ENCODE measurements at places on chromosomes 11 and 22. TPM values are rescaled to one million over a fixed set of nuclear protein-coding genes. Genes with fewer than 3 reads are reported as not detected.

DNA sequence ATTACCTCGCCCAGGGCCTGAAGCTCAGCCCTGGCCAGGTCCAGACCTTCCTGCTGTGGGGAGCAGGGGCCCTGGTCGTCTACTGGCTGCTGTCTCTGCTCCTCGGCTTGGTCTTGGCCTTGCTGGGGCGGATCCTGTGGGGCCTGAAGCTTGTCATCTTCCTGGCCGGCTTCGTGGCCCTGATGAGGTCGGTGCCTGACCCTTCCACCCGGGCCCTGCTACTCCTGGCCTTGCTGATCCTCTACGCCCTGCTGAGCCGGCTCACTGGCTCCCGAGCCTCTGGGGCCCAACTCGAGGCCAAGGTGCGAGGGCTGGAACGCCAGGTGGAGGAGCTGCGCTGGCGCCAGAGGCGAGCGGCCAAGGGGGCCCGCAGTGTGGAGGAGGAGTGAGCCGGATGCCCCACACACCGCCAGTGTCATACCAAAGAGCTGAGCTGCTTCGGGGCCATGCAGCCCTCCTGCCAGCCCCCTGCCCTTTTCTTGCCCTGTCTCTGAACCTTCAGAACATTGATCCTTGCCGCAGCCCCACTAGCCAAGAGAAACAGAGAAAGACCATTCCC is 2.4 kb upstream of the TMEM132A start:
- DNase-seq: no peak

Gene C1QTNF5
- total RNA-seq: not detected

Gene SYTL2
- total RNA-seq: 37.4 TPM

DNA sequence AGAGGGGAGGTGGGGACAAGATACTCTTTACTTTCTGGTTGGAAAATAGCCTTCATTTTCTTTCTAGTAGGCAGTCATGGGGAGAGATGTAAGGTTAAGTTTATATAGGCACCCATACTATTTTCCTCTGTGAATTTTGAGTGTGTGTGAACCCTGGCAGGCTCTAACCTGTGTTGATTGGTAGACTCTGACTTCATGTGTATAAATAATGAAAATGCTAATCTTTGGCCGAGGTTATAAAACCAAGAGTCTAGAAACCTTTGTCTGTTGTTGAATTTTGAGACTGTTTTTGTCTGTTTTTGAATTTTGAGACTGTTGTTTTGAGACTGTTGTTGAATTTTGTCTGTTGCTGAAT is 14.0 kb downstream of the TRIM44 start:
- no peak for DNase-seq

DNA sequence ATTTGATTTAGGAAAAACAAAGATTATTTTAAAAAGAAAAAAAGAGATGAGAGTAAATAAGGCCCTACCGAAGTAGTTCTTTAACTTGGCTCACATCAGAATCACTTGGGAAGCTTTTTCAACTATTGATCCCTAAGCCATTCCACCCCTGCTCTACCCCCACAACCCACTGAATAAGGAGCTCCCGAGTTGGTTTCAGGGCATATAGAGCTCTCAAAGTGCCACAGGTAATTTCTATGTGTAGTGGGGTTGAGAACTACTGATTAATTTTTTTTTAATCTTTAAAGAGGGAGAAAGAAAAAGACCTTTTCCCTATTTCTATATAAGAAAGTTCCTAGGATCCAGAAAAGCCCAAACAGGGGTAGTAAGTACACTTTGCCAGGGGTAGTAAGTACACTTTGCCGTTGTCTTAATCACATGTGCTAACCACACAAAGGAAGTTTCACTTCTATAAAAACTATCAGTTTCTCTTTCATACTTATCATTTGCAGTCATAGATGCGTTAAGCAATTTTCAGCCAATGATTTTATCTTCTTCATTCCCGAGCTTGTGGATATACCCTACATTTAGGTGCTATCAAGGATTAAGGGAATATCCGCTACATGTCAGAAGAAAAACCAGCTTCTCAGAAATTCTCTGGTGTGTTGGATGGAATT is 108.4 kb upstream of the ZC3H12C start:
- no peak for DNase-seq

Gene SAMM50
- 65.1 TPM for total RNA-seq

GRCh38 chr11:78499971-78500370 is 74.7 kb downstream of the NARS2 start:
- DNase-seq: no peak

Gene SMIM35
- not detected for total RNA-seq

- DNase-seq: no peak
Measured at GRCh38 chr22:42396621-42397331, 35.4 kb downstream of the NFAM1 start.

GRCh38 chr11:64876835-64877341 is 1.5 kb downstream of the EHD1 start:
- DNase-seq: peak; percentile 44

Gene TBX1
- total RNA-seq: 16.5 TPM

DNA sequence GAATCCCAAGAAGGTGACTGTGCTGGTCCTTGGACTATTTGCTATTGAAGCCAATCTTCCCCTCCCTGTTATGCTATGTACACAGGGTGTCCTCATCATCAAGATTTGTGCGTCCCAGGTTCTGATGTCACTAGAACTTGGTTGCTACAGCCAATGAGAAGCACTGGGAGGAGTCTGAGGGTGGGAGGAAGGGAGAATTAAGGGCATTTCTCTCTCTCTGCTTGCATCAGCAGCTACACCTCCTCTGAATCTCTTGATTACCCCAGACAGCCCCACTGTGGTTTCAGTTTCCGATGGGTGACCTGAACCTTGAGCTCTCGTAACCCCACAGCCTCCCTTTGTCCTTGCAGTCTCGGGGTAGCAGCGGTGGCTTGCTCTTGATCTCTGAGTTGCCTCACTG is 212.4 kb upstream of the SESN3 start:
- no peak for DNase-seq

Gene WNT7B
- total RNA-seq: 7.9 TPM

Gene SOX6
- total RNA-seq: not detected

Gene TRIM49
- total RNA-seq: not detected

DNA sequence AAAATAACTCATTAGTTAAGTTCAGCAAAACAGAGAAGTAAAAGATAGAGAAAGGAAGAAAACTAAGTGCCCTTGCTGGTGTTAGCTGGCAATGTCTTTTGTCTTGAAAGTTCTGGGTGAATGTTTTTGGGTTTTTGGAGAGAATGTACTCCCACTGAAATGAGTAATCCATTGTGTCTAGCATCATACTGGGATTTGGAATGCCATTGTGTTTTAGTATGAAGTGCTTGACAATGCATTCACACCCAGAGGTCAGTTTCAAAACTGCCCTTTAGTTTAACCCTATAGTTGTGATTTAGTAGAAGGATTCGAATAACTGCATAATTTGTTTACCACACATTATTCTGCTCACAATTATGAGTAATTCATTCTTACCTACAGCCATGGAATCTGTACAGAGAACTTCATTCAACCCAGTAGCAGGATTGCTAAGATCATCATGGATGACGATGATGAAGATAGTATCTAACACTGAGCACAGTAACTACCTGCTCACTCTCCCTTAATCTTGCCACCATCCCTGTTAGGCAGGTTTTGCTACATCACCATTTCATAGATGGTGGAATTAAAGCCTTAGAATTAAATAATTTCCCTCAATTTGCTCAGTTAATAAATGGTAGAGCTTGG is 33.9 kb downstream of the MAML2 start:
- DNase-seq: no peak

GRCh38 chr11:95768521-95768920 is 21.1 kb downstream of the FAM76B start:
- no peak for DNase-seq

- DNase-seq: no peak
Measured at GRCh38 chr11:72537051-72537450, 102.7 kb upstream of the CLPB start.

Gene LAYN
- total RNA-seq: 72.7 TPM

DNA sequence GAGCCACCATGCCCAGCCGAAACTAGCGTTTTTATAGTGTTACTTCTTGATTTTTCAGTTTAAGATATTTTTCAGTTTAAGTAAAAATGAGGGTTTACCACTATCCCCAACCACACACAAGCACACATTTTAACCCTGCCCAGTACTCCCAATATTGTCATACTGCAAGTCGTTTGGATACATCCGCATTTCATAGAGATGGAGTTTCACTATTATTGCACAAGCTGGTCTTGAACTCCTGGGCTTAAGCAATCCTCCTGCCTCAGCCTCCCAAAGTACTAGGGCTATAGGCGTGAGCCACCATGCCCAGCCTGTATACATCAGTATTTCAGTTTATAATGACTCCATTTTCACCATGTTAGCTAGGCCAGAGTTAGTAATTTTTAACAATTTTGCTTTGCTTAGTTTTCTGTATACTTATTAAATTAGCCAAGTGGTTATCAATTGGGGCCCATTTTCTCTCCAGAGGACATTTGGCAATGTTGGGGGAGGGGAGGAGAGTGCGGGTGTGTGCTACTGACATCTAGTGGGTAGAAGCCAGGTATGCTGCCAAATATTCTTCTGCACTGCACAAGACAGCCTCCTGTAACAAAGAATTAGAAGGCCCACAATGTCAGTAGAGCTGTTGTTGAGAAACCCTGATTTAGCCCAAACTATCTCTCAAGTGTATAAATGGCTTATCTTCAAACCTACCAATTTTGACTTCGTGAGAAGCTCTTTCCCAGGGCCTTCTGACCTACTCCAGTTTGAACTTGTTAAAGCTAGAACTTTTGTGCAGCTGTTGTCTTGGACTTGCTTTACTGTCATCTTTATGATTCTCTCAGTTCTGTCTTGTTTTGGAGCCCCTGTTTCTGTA is 7.3 kb downstream of the USP47 start:
- DNase-seq: peak; percentile 50

GRCh38 chr11:86717817-86718501 is 45.5 kb upstream of the ME3 start:
- DNase-seq: no peak

DNA sequence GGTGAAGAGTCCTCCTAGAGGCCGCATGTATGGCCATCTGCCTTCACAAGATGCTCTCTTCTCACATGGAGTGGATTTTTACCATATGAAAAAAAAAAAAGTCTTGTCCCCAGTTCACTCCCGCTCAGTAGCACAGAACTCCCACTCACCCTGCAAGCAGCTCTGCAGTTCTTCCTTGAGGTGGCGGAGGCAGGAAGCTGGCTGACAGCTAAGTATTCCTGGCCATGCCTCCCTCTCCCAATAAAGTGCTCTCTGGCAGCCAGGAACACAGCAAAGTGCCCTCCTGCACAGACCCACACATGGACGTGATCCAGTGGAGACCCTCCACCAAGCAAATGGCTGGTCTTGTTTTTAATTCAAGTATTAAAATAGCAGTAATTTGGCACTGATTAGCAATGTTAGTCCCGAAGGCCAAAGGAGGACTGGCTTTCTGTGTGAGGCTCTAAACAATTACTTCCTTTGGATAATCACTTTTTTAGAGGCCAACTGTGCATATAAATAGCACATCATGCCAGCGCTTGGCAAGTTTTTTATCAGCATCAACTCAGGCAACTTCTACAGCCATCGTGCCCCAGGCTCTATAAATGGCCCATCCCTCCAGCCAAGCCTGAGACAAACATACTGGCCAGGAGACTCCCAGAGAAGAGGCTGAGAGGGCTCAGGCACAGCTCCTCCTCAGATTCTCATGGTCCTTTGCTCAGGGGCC is 413.6 kb downstream of the OPCML start:
- DNase-seq: no peak

- no peak for DNase-seq
Measured at GRCh38 chr11:62108017-62108750, 15.6 kb upstream of the INCENP start.

DNA sequence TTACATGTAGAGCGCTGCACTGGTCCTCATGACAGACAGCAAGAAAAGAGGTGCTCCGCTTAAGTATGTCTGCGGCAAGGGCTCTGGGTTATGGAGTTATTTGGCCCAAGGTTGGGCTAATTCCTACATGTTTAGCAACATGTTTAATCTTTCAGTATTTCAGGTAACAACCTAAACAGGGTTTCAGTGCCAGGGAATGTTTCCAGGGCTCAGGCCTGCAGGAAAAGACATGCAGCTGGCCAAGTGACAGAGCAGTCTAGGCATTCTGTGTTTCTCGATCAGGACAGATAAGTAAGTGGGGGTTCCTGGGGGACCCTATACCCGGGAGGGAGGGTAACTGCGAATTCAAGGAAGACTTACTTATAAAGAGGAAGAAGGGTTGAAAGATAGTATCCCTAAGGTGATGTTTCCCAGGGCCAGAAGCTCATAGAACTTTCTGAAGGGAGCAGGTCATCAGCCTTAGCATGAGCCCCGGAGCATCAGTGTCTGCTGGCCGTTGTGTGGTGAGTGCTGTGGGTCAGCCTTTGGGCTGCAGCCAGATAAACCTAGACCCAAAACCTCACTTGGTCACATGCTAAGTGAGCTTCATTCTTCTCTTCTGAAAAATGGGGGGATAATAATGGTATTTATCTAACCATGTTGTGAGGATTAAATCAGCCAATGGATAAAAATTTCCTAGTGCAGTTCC is 18.4 kb downstream of the KCNJ5 start:
- no peak for DNase-seq
